Stimulated activated CD8-positive, alpha-beta memory T cell treated with anti-CD3 and anti-CD28 coated beads, Interleukin-12 subunit alpha, Interleukin-12 subunit beta, amount 100 ng/mL, for 4 hours (primary cell): ENCODE measurements at places on chromosomes 4 and X.

DNA sequence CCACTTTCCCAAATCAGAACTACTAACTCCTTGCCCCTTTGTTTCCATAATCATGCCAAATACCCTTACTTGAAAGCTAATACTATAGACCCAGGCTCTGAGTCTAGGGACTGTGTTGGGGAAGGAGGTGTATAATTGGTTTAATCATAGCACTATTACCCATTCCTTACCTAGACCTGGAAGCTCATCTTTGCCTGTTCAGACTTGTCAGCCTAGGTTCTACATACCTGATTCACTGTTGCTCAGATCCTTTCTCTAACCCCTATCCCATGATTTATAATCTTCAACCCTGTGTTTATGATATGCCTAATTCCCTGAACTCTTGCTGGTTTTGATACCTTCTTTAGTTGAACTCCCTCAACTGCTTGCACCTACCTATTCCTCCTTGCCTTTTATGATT, 123.1 kb upstream of the GRIA3 start:
- DNase-seq, result no peak

DNA sequence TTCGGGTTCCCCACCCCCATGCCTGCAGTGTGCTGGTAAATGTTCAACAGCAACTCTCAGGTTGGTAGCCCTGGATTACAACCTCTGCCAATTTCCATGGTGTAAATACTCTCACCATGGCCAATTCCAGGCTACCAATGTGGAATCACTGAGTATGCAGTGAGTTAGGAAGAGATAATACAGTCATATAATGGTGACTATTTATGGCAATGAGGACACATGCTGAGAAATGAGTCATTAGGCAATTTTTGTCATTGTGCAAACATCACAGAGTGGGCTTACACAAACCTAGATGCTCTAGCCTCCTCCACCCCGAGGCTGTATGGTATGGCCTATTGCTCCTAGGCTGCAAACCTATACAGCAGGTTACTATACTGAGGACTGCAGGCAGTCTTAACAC, 4.6 kb upstream of the CLDN24 start:
- no peak for DNase-seq

DNA sequence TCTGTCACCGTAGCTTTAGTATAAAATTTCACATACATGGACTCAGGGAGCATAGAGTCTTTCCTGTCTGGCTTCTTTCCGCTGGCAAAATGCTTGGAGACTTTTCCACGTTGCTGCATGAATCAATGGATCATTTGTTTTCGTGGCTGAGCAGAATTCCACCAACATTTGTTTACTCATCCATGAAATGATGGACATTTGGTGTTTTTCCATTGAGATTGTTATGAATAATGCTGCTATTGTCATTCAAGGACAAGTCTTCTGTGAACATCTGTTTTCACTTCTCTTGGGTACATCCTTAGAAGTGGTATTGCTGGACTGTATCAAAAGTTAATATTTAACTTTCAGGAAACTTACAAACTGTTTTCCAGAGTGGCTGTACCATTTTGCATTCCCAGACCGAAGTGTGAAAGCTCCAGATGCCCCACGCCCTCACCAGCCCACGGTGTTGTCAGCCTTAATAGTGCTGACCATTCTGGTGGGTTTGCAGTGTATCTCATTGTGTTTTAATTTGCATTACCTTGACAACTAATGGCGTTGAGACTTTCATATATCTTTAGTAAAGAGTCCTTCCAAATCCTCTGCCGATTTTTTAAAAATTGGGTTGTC, 5.8 kb upstream of the TMEM271 start:
- DNase-seq, result no peak

GRCh38 chrX:23959781-23960180, 52.0 kb downstream of the CXorf58 start:
- no peak for DNase-seq

GRCh38 chrX:13167481-13168231, 123.2 kb upstream of the FAM9C start:
- no peak for DNase-seq

DNA sequence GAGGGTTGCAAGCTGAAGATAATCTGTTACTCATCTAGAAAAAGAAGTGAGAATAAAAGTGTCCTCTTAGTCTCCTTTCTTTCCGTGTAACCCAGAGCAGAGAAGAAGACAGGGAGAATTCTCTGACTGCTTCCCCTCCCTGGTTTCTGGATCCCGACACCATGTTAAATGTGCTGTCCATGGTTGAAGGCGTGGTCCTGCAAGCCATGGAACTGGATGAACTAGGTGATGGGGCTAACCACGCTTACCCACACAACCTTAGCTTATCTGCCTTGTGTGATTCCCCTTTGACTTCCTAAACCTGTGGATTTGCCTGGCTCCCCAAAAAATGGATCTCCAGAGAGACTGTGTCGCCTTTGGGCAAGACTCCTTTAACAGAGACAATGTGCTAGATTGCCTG, 907.6 kb downstream of the FSTL5 start:
- no peak for DNase-seq

DNA sequence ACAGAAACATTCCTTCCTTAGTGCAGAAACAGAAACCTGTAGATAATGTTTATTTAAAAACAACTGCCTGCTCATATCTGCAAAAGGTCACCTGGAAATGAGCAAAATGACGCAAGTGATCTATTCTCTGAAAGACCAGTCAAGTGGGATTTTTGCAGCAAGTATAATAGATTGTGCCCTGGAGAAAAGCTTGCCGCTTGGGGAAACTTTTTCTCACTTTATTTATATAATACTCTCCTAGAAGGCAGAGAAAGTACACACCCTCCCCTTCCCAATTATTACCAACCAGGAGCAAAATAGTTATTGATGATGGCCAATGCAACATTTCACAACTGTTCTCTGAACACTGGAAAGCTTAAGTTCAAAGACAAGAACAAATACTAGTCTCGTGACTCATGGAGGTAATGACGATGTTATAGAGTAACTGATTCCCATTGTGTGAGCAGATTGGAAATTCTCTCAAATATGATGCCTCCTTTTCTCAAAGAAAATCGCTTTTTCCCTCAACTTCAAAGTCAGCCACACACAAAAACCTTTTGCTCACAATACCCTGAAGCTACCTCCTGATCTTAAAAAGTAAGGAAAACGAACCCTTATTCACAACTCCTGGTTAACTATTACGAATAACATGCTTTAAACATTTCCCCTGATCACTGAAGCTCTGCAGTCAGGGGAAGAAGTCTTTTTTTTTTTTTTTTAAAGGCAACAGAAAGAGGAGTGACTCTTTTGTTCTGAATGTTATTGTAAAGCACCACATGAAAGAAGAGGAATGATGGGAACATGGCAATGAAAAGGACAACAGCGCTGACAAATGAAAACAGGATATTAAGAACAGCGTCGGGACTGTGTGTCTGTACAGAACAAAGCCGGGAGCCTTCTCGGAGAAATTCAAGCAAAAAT, 41.0 kb downstream of the MID1 start:
- DNase-seq, result no peak

DNA sequence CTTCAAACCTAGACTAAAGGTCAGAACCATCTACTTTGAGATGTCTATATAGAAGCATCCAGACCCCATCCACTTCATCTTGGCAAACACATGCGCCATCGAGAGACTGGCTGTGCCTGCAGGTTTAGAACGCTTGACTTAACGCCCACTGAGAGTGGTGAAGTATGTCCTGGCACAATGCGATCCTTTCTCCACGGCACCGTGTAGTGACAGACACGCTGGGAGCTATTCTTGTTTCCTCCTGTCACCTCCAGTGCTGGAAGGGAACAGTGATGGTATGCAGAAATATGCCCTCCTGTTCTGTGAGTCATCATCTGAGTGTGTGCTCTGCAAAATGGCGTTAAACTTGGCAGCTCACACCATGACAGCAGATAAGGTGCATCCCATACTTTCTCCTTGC, 330.2 kb downstream of the NLGN4X start:
- DNase-seq, result no peak

DNA sequence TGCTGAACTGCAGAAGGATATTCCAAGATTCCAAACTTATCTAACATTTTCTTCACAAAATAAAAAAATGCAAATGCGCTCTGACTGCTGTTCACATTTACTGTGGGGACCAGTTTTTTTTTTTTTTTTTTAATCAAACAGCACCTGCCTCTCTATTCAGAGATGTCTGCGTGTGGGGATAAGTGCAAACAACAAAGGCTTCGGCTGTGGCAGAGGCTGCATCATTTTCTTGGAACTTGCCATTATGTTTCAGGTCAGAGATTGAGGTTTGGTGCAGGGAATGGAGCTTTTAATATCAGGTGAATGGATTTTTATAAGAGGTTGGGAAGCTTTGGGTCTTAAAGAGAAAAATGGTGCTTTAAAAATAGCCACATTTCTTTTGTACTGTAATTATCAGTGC, 78.2 kb upstream of the TET2 start:
- no peak for DNase-seq

DNA sequence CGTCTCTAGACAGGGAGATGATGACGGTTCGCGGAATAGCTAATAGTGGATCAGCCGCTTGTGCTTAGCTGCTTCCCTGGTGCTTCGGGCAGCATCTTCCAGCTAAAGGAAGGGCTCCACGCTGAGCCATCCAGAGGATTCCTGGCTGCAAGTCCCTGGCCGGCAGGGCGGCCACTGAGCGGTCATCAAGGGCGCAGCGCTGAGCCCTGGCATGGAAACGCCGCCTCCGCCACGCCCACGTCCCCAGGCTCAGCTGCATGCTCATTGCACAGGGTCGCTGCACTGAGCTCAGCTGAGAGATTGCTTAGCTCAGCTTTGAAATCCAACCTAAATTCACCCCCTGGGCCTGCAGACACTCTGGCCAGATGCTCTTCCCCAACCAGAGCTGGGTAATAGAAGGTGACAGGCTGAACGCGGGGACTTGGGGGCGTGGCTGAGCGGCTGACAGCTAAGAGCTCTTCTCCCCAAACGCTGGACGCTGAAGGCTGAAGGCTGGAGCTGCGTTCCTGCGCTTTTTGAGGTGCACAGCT, 118.2 kb upstream of the KIT start:
- DNase-seq, result no peak
